ENCODE measurements at places on chromosomes 7 and 10.

DNA sequence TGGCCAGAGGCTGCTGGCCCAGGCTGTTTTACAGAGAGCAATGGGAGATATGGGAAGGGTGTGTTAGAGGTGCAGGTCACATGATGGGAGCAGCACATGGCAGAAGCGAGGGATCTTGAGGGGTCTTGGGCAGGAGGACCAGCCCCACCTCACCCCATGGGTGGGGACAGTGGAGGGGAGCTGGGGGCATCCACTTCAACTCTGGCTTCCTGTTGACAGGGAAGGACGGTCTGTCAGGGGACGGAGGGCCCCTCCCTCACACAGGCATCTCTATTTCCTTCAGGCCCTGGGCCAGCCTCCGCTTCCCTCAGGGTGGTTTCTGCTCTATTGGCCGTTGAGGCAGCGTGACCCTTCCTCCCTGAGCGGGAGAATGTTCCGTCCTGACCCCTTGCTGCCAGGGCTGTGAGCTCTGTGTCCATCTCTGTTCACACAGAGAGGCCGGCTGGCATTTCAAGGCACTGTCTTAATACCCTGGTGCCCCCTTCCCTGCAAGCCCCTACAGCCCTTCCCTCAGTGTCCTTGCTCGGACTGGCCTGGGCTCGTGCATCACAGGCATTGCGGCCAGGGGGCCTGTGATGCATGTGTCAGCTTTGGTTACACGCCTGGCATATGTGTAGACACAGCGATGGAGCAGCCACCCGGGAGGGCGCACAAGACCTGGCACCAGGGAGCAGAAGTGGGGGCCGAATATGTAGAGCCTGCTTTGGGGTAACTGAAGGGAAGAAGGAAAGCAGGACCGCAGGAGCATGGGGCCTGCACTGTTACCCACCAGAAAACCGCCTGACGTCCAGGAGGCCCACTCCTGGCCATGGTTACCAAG is 31.8 kb downstream of the RAMP3 start:
- no peak for DNase-seq

- DNase-seq, result no peak
Measured at GRCh38 chr10:1316809-1317143, 260.6 kb downstream of the WDR37 start.

GRCh38 chr10:59907537-59907917 is 1.2 kb upstream of the CCDC6 start:
- no peak for DNase-seq

DNA sequence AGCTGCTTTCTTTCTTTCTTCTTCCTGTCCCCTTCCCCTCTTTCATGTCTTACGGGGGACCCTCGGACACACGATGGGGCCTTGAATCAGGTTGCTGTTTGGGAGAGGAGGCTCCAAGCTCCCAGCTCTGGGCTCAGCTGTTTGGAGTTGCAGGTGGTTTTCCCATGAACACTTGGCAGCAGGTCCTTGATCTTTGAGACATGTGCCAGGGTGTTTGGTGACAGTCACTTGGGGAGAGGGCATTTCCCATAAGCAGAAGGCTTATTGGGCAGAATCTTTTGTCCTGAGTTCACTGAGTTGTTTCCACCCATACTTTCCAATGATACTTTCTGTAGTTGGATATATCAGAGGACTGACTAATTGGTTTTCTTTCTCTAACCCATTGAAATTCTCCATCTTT is 104.7 kb upstream of the SH2B2 start:
- DNase-seq, result no peak

- DNase-seq, result peak; percentile 56
Measured at GRCh38 chr7:106369352-106369751, 84.6 kb upstream of the NAMPT start.
